Fibroblast of skin of right quadriceps (primary cell): ENCODE measurements at places on chromosomes 4 and X.

DNA sequence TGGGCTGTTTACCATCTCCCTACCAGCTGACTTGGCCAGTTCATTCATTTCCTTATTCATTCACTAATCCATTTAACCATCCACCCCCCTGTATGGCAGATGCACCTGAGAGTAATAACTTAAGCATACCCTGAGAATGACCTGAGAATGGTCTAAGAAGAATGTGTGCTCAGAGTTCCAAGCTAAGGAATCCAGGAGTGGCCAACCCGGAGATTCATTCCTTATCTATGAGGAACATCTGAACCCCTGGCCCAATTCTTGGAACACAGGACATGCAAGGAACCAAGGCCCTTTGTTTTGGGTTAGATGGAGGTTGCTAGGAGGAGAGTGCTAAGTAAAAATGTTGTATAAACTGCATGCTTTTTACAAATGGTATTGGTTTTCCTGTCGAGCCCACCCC is 13.5 kb upstream of the STARD8 start:
- DNase-seq: no peak

- no peak for DNase-seq
These were observed 47.5 kb upstream of the XK start for GRCh38 chrX:37638047-37638446.

DNA sequence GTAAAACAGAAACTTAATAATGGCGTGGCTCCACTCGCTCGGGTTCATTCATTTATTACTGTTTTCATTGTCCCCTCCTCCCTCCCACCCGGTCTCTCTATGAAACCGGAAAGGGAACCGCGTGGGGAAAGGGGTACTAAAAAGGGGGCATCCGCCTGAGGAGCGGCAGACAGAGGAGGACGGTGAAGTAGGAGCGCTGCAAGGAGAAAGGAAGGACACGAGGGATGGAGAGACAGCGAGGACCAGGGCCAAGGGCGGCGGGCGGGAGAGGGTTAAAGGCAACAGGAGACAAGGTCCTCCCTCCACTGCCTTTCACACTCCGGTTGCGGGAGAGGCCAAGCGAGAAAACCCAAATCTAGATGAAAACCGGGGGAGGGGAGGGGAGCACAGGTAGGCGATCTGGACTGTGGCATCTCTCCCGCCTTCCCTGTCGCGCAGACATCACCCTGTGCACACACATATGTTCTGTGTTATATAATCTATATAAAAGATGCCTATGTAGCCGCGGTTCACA is 829 bp downstream of the ELOVL6 start:
- peak; percentile 54 for DNase-seq

GRCh38 chrX:118857006-118857405 is 33.4 kb downstream of the ZCCHC12 start:
- no peak for DNase-seq

- DNase-seq: no peak
These were observed 93.3 kb downstream of the TMEM47 start for GRCh38 chrX:34563804-34564203.

- DNase-seq: no peak
These were observed 124.2 kb upstream of the MSX1 start for GRCh38 chr4:4735136-4735750.

GRCh38 chr4:42618023-42618422 is 38.9 kb downstream of the ATP8A1 start:
- no peak for DNase-seq

- peak; percentile 5 for DNase-seq
These were observed 1597.1 kb downstream of the ADGRL3 start for GRCh38 chr4:62797221-62797620.

DNA sequence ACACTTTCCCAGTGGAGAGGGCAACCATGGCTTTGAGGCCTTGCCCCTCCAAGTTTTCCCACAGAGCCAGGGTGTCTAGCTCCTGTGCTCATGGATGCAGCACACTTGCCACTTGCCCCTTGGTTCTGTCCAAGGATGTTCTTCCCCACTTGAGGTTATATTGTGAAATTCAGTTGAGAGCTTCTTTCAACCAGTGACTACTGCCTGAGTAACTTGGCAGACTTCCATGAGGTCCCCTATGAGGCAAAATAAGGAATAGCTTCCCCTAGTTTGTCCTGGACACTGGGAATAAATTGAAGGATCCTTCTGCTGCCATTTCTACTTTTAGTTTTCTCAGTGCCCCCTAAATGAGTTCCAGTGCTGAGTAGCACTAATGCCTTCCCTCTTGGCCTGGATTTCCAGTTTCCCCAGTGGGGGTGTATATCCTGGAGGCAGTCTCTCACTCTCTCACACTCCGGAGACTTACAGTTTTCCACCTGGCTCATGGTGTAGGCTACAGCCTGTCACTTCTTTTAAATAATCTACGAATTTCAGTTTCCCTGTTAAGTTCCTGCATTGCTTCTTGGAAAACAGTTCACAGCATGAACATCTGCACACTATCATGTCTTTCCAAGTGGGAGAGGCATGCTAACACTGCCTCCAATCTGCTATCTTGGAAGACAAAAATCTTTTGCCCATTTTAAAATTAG is 36.4 kb upstream of the ADH4 start:
- DNase-seq: peak; percentile 65

DNA sequence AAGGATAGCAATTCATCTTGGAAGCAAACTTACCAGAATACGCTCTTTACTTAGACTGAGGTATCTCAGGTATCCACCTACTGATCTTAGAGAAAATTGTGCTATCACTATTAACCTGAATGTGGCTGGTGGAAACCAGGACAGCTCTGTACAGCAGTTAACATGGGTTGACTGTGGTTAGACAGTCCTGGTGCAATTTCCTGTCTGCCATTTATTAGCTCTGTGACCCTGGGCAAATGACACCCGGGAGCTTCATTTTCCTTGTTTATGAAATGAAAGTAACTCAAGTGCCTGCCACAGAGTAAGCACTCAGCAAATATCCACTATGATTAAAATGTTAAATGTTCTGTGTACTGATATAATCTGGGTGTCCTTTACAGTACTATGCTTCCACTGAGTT is 60.0 kb downstream of the SMC1A start:
- DNase-seq: no peak

- peak; percentile 55 for DNase-seq
These were observed 144.6 kb upstream of the EDNRA start for GRCh38 chr4:147336252-147336651.

GRCh38 chrX:49915361-49916222 is 6.8 kb upstream of the CLCN5 start:
- DNase-seq: peak; percentile 43

DNA sequence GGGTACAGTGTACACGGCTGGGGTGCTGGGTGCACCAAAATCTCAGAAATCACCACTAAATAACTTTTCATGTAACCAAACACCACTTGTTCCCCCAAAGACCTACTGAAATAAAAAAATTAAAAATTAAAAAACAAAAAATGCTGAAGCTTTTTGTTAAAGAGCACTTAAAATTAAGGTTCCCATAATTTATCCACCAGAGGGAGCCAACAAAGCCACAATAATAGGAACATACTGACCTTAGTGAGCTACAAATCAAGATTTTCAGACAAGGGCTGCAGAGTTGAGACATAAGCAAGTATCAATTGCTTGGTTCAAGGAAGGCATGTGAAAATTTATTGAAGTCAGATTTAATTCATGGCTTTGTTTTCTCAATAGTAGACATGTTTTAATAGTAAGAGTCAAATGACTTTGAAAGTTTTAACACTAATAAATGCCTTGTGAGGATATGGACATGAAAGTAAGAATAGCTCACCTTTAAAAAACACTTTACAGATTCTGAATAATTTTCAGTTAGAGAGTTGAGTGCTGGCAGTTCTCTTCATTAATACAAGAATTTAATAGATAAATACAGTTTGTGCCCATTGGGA is 43.0 kb upstream of the SCOC start:
- DNase-seq: peak; percentile 27

- peak; percentile 16 for DNase-seq
These were observed 3.4 kb downstream of the RNF212 start for GRCh38 chr4:1109898-1110506.

DNA sequence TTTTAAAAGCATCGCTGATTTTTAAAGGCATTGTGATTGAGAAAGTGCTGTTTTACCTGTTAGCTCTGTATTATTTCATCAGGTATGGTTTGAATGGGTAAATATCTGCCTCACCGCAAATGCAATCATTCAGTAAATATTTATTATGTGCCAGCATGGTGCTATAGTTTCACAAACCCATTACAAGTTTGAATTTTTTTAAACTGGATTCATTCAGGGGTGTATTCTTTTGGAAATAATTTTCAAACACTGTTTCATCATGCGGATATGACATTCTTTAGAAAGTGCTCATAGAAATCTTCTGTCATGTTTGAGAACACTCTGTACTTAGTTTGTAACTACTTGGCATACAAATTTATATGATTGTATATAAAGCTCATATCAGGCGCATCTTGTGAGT is 37.2 kb downstream of the LIMCH1 start:
- no peak for DNase-seq

DNA sequence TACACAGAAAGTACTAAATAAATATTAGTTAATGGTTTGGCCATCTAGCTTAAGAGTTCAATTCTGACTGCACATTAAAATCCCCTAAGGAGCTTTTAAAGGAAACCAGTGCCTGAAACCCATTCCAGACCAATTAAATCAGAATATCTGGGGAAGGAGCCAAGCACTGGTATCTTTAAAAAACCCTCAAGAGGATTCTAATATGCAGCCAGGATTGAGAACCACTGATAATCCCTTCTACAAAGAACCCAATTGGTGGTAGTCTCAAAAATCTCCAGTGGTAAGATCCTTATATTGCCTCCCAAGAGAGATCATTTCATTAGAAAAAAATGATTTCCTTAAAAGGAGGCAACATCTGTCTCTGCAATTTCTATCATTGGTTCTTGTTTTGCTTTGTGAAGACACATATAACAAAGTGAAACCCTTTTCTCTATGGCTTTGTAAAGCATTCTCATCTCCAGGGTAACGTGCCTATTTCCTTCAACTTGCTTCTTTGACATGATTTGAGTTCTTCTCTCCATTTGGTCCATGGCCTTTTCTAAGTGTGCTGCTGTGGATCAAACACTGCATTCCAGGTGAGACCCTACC is 3.5 kb downstream of the GPR34 start:
- DNase-seq: peak; percentile 80

GRCh38 chrX:50211510-50211909 is 6.9 kb downstream of the CCNB3 start:
- DNase-seq: peak; percentile 1

GRCh38 chrX:16601885-16602284 is 48.1 kb upstream of the S100G start:
- no peak for DNase-seq

- peak; percentile 45 for DNase-seq
These were observed 54.5 kb downstream of the RHOH start for GRCh38 chr4:40251366-40251765.

DNA sequence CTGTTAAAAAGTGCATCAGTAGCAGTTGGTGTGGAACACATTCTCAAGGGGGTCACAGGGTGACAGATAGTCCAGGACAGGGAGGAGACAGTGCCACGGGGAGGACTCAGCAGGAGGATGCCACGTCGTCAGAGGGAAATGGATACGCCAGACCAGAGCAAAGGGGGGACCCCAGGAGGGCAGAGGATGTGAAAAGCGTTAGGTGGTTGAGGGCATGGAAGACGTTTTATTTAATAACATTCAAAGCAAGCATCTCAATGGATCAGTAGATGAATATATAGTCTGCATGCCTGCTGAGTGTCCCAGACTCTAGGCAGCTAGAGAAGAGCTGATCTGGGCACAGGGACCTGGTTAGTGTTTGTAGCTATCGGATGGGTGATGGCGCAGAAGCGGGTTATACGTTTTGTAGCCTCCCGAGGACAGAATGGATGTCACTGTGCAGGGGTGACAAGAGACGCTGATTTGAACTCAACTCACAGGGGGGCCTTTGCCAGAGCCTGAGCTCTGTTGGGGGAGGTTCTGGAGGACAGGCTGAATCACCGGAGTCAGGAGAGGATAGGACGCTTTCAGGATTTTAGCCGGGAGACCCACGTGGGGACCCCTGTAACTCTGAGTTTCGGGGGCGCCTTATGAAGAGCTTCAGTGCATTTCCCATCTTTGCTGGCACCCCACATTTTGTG is 81.3 kb downstream of the STOX2 start:
- DNase-seq: no peak

DNA sequence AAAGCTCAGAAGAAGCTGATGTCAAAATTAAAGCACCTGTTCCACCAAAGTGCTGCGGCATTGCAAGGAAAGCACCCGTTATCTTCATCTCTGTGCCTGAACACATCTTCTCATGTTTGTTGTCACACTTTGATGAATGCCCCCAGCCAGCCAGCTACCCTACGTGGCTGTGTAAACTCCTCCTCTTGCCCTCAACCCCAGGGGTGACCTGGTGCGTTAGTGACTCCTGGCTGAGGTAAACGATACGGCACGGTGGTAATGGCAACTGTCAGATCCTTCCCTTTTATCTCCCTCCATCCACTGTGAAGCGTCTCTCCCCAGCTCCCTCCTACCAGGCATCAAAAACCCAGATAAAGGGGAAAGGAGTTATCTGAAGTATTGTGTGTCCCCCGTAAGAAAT is 90.6 kb upstream of the WWC2 start:
- DNase-seq: no peak

GRCh38 chr4:39114436-39114835 is 52.4 kb downstream of the KLHL5 start:
- DNase-seq: peak; percentile 25

GRCh38 chrX:135112743-135113142 is 7.6 kb downstream of the ETDB start:
- no peak for DNase-seq

DNA sequence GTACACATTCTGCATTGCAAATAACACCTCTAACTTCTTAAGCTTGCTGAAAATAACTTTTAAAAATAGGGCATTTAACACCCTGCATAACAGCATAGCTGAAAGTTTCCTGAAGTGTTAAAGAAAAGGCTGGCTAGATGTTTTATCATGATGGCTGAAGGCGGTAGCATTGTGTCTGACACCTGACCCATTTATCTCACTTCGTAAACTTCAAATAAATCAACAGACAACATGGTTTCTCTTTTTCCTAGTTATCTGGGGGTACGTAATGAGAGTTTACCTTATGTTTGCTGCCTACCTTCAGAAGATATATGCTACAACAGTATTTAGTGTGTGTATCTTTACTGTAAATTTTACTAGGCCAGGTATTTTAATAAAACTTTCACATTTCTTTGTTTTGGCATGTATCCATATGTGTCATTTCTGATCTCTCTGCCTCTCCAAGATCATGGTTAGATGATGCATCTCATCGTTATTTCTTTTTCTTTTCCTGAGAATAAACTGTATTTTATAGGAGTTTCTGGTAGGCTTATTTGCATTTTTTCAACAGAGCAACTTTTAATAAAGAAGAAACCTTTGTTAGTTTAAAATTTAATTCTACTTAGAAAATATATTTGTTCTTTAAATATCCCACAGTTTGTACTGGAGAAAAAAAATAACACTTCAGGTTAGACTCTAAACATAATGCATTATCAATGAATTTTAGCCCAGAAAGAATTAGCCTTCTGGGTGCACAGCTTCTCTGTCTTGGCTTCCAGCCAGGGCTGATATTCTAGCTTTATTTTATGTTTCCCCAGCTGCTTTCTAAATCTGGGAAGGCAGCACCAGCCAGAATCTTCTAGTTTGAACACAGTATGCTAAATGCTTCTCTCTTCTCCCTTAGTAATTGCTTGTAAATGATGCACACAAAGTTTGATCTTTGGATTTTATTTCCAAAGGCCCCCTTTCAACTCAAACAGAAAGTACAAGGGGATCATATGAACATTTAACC is 2.9 kb downstream of the NDST4 start:
- no peak for DNase-seq
